ENCODE measurements at places on chromosomes 5 and 9. TPM values are rescaled to one million over a fixed set of nuclear protein-coding genes. Genes with fewer than 3 reads are reported as not detected.

DNA sequence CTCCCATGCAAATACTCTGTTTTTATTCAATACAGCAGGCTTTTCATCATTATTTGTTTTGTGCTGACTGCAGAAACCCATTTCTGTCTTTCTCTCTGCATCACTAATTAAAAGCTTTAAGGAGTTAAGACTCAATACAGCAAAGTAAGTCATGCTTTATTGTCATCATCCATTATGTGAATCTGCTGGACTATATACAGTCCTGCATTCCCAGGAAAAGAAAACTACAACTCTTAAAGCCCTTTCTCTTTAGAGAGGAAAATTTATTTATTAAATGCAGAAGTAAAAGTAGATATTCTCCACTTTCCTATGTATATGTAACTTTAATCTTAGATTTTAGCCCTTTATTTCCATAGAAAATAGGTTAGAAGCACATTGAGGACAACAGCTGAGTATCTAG lies 706.6 kb upstream of the RGMB start:
- H3K36me3 ChIP-seq: no peaks in the 10 kb centered on the region
- DNase-seq: no peak
- no peaks in the 10 kb centered on the region for H3K4me1 ChIP-seq
- no peak overlapping the region for H3K27ac ChIP-seq
- H3K27me3 ChIP-seq: no peaks in the 10 kb centered on the region

GRCh38 chr5:146718609-146719008 lies 159.9 kb downstream of the PPP2R2B start:
- no peak overlapping the region for H3K27ac ChIP-seq
- H3K4me3 ChIP-seq: no peak overlapping the region
- H3K4me1 ChIP-seq: no peaks in the 10 kb centered on the region
- no peak for DNase-seq
- no peaks in the 10 kb centered on the region for H3K27me3 ChIP-seq
- no peaks in the 10 kb centered on the region for H3K36me3 ChIP-seq

DNA sequence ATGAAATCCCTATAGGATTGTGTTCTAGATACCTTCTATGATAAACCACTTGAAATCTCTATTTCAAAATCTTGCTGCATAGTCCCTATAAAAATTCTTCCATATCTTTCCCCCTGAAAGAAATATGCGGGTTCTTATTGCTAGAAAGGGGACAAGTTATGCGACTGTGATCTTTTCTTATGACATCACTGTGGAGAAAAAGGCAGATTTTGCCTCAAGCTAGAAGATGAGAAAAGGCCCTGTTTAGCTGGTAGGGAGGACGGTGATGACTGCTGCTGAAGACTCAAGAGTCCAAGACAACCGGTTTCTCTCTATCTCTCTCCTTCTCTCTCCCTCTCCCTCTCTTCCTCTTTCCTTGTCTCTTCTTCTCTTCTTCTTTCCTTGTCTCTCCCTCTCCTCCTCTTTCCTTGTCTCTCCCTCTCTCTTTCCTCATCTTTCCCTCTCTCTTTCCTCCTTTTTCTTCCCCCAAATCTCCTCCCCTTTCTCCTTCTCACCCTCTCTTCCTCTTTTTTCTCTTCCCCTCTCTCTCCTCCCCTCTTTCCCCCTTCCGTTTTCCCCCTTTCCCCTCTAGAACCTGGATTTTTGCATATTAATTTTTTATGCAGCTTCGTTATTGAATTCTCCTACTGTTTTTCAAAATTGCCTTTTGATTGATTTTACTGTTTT lies 5.3 kb downstream of the OR2S2 start:
- no peak overlapping the region for H3K4me3 ChIP-seq
- peaks cover 9% of the 10 kb centered on the region for H3K4me1 ChIP-seq
- no peak overlapping the region for H3K27ac ChIP-seq
- H3K36me3 ChIP-seq: no peaks in the 10 kb centered on the region

DNA sequence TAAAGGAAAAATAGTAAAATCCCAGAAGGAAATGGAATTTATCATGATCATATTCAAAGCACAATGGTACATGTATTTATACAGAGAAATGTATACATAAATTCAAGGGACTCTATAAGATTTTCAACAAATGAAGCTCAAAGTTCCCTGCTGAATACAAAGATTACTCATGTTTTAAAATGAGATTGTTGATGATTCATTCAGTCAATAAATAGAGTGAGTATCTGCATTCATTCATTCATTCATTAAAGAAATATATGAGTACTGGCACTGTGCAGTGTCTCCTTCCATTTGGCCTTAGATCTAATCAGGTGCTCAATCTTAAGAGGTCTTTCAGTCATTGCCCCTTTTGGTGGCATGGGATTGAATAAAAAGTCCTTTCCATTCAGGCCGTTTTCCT lies 310.0 kb downstream of the KIAA0825 start:
- no peaks in the 10 kb centered on the region for H3K4me1 ChIP-seq
- H3K27me3 ChIP-seq: no peaks in the 10 kb centered on the region
- no peak overlapping the region for H3K27ac ChIP-seq
- no peak overlapping the region for H3K4me3 ChIP-seq

Gene DDX4
- total RNA-seq: not detected

- no peaks in the 10 kb centered on the region for H3K27me3 ChIP-seq
- no peak overlapping the region for H3K27ac ChIP-seq
- no peak overlapping the region for H3K4me3 ChIP-seq
- H3K4me1 ChIP-seq: no peaks in the 10 kb centered on the region
- H3K36me3 ChIP-seq: no peaks in the 10 kb centered on the region
- DNase-seq: no peak
These were observed 5.3 kb downstream of the RAB14 start for GRCh38 chr9:121196389-121196788.

- H3K27ac ChIP-seq: no peak overlapping the region
- peaks cover 19% of the 10 kb centered on the region for H3K4me1 ChIP-seq
- no peak overlapping the region for H3K4me3 ChIP-seq
- DNase-seq: no peak
- H3K36me3 ChIP-seq: peaks cover 11% of the 10 kb centered on the region
These were observed 46.5 kb downstream of the RETREG1 start for GRCh38 chr5:16570121-16570815.

GRCh38 chr5:137462265-137462590 lies 36.9 kb downstream of the SPOCK1 start:
- H3K4me1 ChIP-seq: no peaks in the 10 kb centered on the region
- DNase-seq: no peak
- H3K4me3 ChIP-seq: no peak overlapping the region
- H3K36me3 ChIP-seq: no peaks in the 10 kb centered on the region

Gene SPARC
- 292 TPM for total RNA-seq

DNA sequence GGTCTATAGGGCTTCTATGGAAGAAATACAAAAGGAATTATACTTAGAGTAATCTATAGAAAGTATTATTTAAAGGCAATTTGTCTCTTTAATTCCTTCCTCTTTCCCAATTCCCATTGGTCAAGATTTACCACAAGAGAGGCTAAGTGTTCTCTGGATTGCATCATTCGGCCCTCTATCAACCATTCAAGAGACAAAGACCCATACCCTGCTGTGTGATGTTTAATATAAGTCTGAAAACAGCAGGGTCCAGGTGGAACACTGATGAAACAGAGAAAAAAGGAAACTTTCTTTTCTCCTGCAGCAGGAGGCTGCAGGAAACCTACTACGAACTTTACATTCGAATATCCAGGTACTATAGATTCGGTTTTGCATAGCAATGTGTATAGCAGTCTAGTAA lies 323.4 kb downstream of the CHSY3 start:
- no peak overlapping the region for H3K27ac ChIP-seq
- no peaks in the 10 kb centered on the region for H3K4me1 ChIP-seq
- H3K27me3 ChIP-seq: no peaks in the 10 kb centered on the region

DNA sequence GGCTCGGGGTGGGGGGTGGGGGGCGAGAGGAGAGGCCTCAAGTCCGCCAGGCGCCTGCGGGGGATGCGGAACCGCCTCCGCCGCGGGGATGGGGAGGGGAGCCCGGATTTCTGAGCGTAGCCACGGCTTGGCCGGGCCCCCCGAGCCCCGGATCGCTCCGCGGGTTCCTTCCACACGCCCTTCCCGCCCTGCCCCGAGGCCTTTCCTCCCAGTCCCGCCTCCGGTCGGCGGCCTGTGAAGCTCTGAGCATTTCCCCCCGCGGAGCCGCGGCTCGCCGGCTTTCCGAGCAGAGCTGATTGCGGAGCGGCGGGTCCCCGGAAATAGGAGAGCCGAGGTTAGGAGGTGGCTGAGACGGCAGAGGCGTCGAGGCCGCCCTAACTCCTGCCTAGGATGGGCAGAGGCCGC lies 6.1 kb downstream of the IRX4 start:
- no peak overlapping the region for H3K27ac ChIP-seq
- H3K27me3 ChIP-seq: peaks cover 71% of the 10 kb centered on the region
- DNase-seq: no peak
- H3K4me3 ChIP-seq: peak overlapping the region; percentile 20
- no peaks in the 10 kb centered on the region for H3K36me3 ChIP-seq

DNA sequence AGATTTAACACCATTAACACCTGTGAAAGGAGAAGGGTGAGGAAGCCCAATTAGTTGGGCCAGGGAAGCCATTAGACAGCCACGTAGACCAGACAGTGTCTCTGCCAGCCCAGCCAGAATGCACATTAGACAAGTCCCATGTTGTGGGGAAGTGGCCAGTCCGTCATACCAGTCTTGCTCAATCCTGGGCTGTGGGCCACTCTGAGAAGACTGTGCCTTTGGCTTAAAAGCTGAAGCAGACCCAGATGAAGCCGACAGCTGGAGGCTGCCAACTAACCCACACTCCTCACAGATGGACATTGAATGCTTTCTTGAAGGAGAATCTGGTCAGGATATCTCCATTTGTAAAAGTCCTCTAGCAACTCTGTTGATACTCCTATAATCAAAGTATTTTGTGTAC lies 128.5 kb downstream of the CHSY3 start:
- H3K27me3 ChIP-seq: no peaks in the 10 kb centered on the region
- H3K4me3 ChIP-seq: no peak overlapping the region
- H3K36me3 ChIP-seq: no peaks in the 10 kb centered on the region
- peak; percentile 65 for DNase-seq
- H3K27ac ChIP-seq: no peak overlapping the region

DNA sequence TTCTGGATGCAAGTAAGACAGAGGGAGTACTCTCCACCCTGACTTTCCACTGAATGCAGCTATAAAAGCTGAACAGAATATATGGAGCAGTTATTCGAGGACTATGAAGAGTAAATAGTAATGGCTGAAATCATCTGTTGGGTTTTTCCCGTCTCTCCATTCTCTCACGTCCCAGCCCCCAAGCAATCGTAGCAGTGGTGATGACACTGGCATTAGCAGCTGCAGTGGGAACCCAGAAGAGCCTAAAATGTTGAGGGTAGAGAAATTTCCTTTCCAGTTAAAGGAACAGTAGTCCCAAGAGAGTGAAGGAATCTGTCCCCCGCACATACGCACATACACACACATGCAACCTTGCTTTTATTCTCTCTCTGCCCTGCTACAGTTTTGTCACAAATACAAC lies 33.2 kb downstream of the MED27 start:
- H3K27me3 ChIP-seq: no peaks in the 10 kb centered on the region
- H3K4me3 ChIP-seq: no peak overlapping the region
- no peak overlapping the region for H3K27ac ChIP-seq
- no peaks in the 10 kb centered on the region for H3K36me3 ChIP-seq
- DNase-seq: no peak
